ENCODE measurements at places on chromosomes 1 and 21.

DNA sequence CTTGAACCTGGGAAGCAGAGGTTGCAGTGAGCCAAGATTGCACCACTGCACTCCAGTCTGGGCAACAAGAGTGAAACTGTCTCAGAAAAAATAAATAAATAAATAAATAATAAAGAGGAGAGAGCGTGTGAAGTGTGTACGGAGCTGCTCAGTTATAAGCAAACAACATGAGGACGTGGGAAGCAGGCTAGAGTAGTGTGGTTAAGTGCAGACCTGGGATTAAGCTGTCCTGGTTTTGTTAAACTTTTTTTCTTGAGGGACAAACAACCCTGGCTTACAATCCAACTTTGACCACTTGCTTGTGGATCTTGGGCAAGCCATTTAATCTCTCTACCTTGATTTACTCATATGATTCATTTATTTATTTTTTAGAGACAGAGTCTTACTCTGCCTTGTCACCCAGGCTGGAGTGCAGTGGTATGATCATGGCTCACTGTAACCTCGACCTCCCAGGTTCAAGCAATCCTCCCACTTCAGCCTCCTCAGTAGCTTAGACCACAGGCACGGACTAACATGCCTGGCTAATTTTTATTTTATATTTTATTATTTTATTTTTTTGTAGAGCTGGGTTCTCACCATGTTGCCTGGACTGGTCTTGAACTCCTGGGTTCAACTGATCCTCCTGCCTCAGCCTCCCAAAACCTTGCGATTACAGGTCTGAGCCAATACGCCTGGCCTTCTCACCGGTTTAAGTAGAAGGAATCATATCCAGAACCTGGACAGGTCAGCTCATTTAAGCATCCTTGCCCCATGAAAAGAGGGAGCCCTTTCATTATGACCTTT is 52.7 kb downstream of the RPS6KA1 start:
- DNase-seq, result no peak

- no peak for DNase-seq
Observed at GRCh38 chr1:151406176-151406575, 6.8 kb downstream of the PSMB4 start.

- no peak for DNase-seq
Observed at GRCh38 chr21:42236014-42236413, 17.1 kb downstream of the ABCG1 start.

GRCh38 chr21:19640964-19641363 is 1237.4 kb upstream of the TMPRSS15 start:
- DNase-seq, result no peak

DNA sequence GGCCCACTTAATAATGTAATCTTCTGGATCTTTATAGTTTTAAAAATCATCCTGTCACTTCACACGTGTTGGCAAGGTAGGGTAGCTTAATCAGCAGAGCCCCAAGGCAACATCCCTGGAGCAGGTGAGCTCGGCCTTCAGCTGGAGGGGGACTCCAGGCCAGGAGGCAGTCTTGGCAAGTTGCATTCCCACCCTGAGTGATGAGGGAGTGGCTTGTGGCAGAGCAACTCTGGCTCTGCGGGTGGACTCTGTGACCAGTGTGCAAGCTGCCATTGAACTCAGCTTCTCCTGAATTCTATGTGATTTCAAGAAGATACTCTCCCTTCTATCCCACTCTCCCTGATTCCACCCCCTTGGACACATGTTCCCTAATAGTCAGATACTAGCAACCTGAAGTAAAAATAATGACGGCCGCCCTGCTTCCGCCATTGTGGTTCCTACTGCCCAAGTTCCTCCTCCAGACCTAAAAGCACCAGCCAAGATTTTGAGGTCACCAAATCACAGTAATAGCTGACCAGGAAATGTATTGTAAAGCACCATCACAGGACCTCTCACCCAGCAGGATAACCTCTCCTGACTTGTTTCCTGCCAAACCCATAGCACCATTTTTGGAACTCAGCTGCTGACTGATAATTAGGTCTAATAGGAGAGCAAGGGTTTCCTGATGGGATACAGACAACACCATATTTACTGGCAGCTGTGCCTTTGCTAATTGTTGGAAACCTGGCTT is 11.5 kb upstream of the LYST start:
- DNase-seq, result no peak

DNA sequence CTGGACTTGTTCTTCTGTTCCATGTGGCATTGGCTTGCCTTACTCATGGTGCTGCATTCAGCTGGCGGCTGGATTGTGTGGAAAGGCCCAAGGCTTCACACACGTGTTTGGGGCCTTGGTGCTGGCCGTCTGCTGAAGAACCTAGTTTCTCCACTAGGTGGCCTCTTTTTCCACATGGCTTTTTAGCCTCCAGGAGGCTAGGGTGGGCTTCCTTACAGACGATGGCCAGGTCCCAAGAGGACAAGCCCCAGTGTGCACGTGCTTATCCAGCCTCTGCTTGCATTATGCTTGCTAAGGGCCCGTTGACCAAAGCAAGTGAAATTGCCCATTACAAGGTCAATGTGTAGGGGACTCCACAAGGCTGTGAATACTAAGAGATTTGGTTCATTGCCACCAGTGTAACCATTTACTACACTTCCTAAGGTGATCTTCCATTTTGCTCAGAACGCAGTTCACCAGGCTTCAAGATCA is 47.5 kb upstream of the FOXO6 start:
- DNase-seq, result no peak

DNA sequence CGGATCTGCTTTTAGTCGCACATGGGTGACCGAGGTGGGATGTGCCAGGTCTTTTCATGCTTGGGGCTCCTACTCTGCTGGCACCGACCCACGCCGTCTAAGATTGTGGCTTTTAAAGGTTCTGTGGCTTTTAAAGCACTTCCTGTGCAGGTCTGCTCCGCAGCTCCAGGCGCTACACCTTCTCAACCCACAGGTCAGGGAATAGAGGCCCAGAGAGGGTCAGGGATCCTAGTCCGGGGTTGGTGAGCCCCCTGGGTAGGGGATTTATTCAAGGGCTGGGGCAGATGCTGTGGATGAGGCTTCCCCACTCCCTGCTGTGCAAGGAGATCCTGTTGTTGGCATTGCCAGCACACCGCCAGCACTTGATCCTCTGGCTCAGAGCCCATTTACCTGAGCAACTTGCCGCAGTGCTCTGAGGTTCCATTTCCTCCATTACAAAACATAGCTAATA is 212.8 kb upstream of the RAB4A start:
- no peak for DNase-seq

- peak; percentile 21 for DNase-seq
Observed at GRCh38 chr21:41168391-41169257, 664 bp downstream of the BACE2 start.

DNA sequence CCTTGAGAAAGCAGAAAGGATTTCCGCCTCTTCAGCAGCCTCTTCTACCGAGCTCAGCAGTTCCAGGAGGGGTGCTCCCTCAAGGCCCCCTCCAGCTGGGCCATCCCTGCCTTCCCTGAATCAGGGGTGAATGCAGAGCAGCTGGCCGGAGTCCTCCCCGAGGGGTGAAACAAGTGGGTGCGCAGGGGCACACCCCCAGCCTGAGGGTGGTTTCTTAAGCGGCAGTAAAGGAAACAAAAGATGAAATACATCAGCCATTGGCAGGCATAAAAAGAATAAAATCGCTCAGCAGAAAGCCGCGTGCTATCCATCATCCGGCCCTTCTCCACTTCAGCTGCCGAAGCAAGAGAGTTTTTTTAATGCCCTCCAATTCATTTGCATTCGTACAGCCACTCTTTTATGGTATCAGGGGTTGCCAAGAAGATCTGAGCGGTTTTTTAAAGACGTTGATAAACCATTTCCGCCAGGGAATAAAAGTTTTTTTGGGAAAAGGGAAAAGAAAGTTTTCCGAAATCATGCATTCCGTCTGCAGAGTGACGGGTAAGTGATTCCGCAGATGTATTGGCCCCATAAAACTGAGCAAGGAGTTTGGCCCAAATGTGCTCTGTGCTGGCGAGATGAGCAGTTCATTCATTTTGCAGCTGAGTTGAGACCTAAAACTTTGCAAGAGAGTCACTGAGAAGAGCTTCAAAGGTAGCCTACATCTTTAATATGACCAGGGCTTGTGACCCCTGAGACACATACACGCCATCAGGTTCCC is 73.7 kb upstream of the ZC3H12A start:
- no peak for DNase-seq

GRCh38 chr1:238681021-238681420 is 705.3 kb upstream of the CHRM3 start:
- DNase-seq, result no peak

GRCh38 chr1:246661451-246661850 is 62.8 kb upstream of the SCCPDH start:
- DNase-seq, result no peak

DNA sequence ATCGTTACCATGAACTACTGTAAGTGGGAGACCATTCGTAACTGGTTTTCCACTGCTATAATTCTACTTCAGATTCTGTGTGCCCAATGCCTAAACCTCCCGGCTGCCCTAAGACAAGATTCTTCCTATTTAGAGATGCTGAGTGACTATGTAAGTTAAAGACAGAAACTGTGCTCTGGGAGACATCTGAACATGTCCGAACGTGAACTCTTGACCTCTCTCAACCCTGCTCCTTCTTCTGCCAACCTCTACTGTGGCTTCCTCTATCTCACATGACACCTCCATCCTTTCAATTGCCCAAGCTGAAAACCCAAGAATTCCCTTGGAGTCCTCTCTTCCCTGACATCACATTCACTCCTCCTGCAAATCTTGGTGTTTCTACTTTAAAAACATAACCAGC is 182.9 kb downstream of the AKT3 start:
- DNase-seq, result no peak

DNA sequence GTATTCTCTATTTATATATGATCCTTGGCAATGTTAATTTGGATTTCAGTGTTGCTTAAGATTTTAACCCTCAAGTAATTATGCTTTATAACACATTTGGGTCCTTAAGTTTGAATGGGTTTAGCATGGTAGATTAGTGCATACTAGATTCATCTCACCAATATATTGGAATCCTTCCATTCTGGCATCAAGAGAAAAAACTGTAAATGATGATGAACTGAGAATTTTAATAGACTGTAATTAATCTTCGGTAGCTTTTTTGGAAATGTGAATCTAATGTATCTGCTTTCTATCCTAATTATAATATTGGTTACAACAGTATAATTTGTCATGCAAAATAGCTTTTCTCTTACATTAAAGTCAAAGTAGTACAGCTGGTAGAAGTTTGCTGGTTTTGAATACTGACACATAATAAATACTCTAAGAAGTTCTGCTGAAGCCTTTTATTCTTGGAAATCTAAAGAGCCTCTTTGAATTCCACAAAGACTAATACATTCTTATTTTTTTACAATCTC is 279.8 kb downstream of the AMY1C start:
- DNase-seq, result no peak

- DNase-seq, result no peak
Observed at GRCh38 chr1:58156124-58156468, 390.4 kb downstream of the OMA1 start.

DNA sequence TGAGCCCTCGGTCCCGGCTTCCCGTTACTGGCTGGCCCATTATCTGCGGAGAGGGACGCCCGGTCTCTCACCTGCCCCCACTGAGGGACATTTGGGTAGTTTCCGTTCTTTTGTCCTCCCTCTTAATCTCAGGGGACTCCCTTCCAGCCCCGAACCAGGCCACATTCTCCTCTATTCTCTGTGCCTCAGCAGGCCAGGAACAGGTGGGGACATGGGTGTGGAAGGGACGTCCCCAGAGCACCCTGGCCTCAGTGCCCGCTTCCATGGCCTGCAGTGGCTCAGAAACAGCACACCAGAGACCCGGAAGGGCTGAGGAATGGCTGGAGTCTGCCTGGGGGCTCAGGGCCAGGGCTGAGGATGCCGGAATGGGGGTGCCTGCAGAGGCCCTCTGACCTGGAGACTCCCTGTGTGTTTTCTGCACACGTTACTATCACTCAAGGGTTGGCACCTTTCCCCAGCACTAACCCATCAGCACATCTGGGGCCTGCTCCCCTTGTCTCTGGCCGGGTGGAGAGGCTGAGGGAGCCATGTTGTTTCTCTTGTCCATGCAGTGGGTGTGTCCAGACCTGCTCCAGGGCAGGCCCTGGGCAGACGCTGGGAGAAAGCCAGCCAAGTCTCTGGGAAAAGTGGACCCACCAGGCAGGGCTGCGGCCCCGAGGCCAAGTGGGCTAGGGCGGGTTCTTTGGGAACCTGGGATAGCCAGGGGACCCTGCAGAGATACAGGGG is 10.0 kb upstream of the DNMT3L start:
- no peak for DNase-seq

DNA sequence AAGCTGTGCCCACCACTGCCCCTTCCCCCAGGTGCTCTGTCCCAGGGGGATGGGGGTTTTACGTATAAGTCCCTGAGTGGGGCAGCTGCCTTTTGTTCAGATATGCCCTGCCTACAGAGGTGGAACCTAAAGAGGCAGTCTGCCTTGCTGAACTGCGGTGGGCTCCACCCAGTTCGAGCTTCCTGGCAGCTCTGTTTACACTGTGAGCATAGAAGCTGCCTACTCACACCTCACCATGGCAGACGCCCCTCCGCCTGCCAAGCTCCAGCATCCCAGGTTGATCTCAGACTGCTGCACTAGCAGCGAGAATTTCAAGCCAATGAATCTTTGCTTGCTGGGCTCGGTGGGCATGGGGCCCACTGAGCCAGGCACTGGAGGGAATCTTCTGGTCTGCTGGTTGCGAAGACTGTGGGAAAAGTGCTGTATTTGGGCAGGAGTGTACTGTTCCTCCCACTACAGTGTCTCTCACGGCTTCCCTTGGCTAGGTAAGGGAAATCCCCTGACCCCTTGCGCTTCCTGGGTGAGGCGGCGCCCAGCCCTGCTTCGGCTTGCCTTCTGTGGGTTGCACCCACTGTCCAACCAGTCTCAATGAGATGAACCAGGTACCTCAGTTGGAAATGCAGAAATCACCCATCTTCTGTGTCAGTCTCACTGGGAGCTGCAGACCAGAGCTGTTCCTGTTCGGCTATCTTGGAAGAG is 17.6 kb upstream of the RWDD3 start:
- peak; percentile 61 for DNase-seq

DNA sequence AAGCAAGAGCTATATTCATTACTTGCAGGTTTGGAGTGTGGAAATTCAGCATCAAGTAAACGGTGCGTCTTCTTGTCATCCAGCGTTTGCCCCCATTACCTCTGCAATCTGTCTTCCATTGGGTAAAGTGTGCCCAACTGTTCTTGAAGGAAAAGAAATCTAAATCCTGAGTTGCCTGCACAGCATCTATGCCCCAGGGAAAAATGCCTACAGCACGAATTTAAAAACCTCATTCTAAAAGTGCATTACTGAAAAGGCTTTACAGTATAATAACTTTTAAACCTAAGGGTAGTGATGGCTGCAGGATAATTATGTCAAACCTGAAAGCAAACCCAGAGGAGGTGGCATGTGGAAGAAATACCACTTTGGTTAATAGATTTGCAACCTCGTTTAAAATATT is 37.2 kb downstream of the KCNK1 start:
- no peak for DNase-seq

GRCh38 chr1:63112155-63112900 is 210.0 kb upstream of the FOXD3 start:
- DNase-seq, result peak; percentile 84

All from T-helper 2 cell (primary cell).